ENCODE measurements at places on chromosomes 16 and 17.

GRCh38 chr17:2253768-2254406 is 49.7 kb downstream of the SMG6 start:
- DNase-seq = peak; percentile 84

GRCh38 chr17:51097708-51098446 is 22.8 kb downstream of the SPAG9 start:
- DNase-seq = no peak

DNA sequence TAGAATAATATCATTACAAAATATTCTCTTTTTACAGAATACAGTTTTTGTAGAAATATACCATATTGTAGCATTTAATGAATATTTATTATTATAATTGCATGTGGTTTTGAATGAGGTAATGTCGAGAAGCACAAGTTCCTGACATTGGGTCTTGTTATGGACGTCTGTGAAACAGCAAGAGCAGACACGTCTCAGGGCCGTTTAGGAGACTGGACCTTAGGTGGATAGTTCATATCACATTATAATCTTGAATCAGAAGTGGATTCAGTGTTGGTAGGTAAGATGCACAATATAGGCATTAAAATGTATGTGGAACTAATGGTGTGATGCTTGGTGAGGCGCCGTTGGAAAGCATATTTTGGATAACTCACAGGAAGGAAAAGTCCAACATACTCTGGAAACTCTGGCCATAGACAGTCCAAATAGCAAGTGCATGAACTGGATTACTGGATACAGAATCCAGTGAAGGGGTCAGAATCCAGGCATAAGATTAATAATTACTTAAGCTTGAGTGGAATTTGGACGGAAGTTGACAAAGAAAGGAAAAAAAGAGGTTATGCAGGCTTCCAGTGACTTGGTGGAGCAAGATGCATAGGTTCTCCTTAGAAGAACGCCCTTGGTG is 17.2 kb downstream of the ABCA8 start:
- DNase-seq = no peak

DNA sequence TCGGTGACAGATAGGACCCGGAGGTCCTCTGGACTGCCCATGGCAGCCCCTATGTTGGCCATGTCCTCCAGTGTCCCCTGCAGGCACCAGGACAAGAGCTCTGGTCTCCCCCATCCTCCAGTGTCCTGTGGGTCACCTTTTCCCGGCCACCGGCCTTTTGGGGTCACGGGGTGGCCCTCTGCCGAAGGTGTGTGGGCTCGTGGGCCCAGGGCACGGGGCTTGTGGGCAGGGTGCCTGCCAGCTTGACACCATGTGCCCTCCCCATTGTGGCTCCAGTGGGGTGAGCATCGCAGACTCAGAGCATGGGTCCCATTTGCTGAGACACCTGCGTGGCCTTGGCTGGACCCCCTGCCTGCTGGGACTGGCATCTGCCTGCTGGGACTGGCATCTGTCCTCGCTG is 18.1 kb downstream of the GSE1 start:
- no peak for DNase-seq

DNA sequence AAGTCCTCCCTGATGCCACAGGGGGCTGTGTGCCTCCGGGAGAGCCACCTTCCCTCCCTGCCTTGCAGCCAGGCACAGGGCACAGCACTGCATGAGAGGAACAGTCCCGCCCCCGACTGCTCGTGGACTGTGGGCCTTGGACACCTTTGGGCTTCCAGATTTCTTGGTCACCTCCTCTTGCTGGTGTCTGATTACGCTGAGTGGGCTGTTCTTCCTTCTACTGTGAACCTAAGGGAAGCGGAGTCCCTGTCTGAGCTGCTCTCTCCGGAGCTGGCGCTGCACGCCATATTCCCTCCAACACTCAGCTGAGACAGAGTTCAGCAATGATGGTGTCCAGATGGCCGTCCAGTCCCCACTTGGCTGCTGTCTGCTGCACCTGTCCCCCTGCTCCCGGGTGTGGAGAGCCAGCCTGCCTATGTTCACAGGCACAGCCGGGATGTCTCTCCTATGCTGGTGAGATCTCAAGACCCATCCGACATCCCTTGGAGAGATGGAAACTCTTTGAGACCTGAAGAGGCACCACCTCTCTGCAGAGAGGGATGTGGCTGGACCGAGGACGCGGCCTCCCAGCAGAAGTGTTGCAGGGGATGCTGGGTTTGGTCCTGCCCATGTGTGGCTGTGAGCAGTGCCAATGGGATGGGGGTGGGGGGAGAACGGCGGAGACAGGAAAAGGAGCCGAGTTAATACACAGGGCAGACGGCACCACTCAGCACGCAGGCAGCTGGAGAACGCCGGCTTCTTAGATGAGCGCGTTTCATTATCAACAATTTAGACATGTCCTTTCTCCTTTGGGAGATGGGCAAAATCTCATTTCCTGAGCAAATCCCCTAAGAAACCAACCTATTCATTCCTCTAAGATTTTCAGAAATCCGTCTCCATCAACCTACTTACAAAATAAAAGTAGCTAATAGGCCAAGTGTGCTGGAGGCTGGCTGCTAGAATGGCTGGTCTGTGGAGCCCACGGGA is 171.9 kb downstream of the ENGASE start:
- no peak for DNase-seq

- no peak for DNase-seq
Observed at GRCh38 chr16:47905771-47906170, 250.0 kb downstream of the ABCC12 start.

DNA sequence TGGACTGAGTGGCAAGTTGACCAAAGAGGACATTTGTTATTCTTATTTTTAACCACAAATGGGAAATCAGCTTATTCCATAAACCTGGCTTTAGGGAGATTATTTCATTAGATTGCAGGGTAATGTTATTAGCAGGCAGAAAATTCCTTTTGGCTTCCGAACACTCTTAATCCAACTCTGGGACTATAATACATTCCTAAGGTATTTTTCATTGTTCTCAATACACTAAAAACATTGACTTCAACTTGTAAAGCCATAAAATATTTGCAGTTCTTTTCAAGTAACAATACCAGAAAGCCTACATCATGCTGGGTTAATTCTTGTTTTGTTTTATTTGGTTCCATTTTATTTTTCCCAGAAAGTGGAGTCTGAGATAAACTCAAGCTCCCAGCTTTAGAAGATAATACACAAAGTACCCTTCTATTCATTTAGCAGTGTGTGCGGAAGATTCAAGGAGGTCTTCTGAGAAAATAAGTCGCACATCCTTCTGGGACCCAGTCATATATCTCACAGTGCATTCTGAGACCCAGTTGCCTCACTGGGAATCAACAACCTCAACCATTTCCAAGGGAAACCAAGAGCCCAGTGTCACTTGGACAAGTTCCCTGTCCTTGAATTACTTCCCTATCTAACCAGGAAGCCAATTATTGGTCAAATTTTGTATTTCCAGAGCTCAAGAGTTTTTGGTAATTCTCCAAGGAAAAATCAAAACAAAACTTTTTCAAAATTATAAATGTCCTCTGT is 389.6 kb upstream of the DYNLRB2 start:
- DNase-seq = no peak

DNA sequence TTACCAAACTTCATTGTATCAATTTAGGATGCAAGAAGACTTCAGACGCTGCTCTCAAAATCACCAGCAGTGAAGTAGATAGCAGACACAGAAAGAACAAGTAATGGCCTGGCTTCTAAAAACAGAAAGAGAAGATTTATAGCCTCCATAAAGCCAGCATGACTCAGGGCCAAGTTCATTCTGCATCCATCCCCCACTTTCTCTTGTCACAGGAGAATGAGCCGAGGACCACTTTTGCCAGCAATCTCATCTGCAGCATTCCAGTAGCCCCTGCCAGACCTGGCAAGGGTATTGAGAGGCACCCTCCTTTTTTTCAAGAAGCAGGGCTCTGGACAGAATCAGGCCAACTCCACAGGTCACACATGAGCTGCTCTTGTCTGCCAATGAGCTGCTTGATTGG is 355.4 kb upstream of the SOX9 start:
- DNase-seq = no peak

DNA sequence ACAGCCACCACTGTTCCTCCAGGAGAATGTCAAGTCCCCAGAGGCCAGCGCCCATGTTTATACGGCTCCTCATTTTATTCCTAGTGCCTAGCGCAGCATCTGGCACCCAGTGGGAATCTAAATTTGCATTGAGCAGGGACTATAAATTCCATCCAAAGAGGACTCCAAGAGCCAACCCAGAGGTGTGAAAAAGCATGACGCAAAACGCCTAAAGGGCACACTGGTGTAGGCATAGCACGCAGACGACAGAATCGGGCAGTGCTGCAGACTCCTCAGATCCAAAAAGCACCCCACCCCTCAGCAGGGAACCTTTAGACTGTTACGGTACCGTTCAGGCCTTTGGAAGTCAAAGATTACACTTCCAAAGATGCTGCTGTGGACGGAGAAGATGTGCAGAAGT is 19.5 kb downstream of the TEKT5 start:
- DNase-seq = no peak

- no peak for DNase-seq
Observed at GRCh38 chr16:70701998-70702397, 16.1 kb upstream of the MTSS2 start.

- DNase-seq = no peak
Observed at GRCh38 chr17:66918896-66919295, 45.6 kb upstream of the CACNG4 start.

DNA sequence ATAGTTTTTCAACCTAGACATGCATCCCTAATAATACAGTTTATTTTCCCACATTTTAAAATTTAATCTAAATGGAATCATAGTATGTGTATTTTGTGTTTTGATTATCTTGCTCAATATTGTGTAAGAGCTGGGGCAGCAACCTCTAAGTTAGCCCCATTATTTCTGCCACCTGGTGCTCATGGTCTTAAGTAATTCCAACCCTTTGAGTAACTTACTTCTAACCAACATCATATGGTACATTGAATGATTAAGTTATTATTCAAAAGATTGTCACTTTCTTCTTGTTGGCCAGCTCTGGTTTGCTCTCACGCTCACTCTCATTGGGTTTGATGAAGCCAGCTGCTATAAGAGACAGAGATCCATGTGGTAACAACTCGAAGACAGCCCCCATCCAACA is 3.9 kb upstream of the KRTAP4-3 start:
- no peak for DNase-seq

DNA sequence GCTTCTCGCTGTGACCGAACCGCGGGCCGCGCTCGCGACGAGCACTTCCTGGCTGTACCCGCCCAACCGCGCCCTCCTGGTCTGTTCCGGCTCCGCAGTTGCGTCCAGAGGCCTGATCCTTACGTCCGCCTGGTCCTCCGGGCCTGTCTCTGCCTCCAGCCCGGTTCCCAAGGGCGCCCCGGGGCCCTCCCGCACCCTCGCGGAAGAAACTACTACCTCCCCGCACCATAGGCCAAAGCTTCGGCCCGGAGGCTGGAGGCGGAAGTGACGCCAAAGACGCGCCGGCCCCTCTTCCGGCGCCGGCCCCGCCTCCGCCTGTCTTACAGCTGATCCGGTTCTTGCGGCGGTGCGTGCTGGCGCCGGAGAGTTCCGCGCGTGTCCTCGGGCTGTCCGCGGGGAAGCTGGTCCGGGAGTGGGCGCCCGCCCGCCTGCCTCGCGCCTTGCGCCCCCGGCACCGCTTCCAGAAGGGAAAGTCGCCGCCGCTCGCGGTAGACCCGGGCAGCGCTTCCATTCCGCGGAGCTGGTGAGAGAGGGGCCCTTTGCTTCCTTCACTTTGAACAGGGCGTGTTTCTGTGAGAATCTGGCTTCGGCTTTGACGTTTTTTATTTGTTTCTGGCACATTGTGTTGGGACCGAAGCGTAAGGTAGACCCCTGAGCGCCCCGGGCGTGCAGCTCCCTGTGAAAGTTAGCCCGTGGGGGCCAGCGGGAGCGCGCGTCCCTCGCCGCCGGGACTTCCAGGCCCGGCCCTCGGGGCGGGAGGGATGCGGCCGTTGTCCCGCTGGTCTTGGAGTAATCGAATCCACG is at the start of gene ZNF778:
Gene ZNF778 (plus strand): TSS at position 316 of the 804 bp plus-strand sequence. CDS start 3,425 bp downstream, outside the sequence.
- DNase-seq = peak; percentile 87

DNA sequence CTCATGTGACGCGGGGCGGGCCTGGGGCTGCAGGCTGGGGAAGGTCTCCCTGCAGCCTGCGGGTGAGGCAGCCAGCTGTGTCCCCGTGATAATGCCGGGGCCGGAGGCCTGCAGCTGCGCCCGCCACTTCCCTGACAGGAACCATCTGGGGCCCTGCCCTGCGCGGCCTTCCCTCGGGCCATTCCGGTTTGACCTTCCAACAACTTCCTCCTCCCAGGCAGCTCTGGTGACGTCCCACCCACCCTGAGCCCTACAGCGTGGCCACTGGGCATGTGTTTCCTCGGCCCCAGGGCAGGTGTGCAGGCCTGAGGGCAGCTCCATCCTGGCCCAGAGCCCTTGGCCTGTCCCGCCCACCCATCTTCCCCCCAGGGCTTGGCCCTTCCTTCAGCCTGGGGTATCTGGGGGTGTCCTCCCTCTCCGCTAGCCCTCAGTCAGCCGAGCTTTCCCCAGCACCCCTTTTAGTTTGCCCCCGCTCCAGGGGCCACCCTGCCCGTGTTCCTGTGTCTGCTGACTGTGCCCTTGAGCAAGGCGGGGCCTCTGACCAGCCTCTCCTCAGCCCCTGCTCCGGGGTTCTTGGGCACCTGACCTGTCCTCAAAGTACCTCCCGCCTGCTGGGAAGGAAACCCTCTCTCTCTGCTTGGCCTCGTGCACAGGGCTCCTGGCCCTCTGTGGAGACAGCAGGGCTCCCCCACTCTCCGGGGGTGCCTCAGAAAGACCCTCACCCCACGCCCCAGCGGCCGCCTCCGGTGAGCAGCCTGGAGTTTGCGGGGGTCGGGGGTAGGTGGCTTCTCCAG is at the start of gene CBFA2T3:
Gene CBFA2T3 (minus strand): TSS at position 190 of the 794 bp plus-strand sequence. CDS start 400 bp downstream, outside the sequence.
- DNase-seq = no peak

GRCh38 chr17:45729294-45729907 is 54.7 kb upstream of the CRHR1 start:
- no peak for DNase-seq

GRCh38 chr16:722835-723633 is 2.1 kb downstream of the ANTKMT start:
- no peak for DNase-seq

DNA sequence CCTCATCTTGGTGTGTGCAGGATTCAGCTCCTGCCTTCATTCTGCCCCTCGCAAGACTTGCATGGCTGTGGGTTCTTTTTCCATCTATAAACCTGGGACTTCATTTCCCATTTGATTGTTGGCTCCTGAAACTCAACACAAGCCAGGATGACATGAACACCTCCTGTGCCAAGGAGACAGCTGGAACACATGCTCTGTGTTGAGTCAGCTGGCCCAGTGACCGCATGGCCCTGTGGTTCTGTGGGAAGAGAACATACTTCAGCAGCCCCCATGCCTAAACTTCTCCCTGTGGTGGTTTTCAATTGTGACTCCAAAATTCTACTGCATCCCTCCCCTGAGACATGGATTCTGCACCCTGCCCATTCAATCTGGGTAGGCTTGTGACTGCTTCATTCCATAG is 57.9 kb upstream of the FOXF1 start:
- DNase-seq = no peak

DNA sequence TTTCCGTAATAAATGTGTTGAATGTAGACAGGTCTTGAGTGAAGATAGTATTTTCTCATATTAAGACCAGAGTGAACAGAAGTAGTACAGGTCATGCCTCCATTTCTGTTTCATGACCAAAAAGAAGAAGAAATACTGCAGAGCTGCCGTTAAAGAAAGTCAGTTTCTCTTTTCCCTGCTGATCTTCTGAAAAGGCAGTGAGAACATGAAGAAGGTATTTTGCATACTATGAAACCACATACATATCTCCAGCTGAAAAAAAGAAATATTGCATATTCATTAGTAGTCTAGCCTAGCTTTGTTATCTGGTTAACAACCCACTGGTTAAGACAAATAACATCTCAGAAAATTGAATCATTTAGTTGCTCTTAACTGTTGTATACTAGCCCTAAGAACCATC is 138.4 kb downstream of the PHKB start:
- no peak for DNase-seq

GRCh38 chr16:89720551-89720812 is 216 bp downstream of the VPS9D1 start:
- no peak for DNase-seq

- no peak for DNase-seq
Observed at GRCh38 chr17:20174588-20175265, 165.6 kb downstream of the SPECC1 start.
